ENCODE measurements at places on chromosomes 12 and 14.

- no peak for DNase-seq
Measured at GRCh38 chr12:103964805-103965204, 867 bp upstream of the TDG start.

GRCh38 chr12:104669851-104670337 lies 213.1 kb downstream of the CHST11 start:
- DNase-seq, result no peak

GRCh38 chr12:38159092-38159551 lies 157.5 kb upstream of the ALG10B start:
- peak; percentile 82 for DNase-seq

- DNase-seq, result no peak
Measured at GRCh38 chr12:68899251-68899771, 33.7 kb downstream of the CPM start.

- no peak for DNase-seq
Measured at GRCh38 chr12:57810450-57810849, 8.1 kb downstream of the AVIL start.

DNA sequence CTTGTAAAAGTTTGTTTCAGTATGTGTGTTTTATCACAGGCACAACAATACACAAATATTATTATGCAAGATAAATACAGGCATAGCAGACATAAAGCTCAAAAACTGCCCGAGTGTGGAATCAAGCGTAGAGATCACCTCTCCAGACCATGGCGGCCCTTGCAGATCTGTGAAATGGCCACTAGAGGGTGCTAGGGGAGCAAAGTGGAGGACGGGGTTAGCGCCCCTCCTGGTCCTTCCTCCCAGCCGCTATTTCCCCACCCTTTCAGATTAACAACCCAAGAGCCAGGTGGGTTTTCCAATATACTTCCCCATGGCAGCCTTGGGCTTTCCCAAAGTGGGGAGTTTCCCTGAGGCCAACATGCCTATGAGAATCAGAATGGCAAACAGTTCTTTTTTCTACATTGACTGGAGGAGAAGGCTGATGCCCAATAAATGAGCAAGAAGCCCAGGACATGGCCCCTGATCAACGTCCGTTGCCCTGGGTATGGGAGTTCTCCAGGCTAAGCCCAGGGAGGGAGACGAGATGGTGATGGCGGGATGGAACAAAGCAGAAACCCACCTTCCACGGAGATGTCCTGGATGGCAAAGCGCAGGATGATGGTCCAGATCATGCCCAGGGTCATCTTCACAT lies 67.4 kb downstream of the ACTN1 start:
- no peak for DNase-seq

All from vagina (tissue), 2 donors.